ENCODE measurements at places on chromosomes 3 and 15. TPM values are rescaled to one million over a fixed set of nuclear protein-coding genes. Genes with fewer than 3 reads are reported as not detected.

The CEP97 gene
- 18.7 TPM for total RNA-seq

The DUOX1 gene
- 7.2 TPM for total RNA-seq

The GOLGA6L10 gene
- 11.0 TPM for total RNA-seq

The P3H2 gene
- total RNA-seq: 14.8 TPM

The GRAMD1C gene
- total RNA-seq: 7.7 TPM

The PLXNB1 gene
- total RNA-seq: 203 TPM

The GCHFR gene
- 14.4 TPM for total RNA-seq

The WDR49 gene
- total RNA-seq: 0.47 TPM

The P2RY13 gene
- total RNA-seq: not detected

The GOLGA8B gene
- 156 TPM for total RNA-seq

The ABHD5 gene
- 9.5 TPM for total RNA-seq

The GOLGA8Q gene
- 1.9 TPM for total RNA-seq
